ENCODE measurements at places on chromosomes 5 and 9.

GRCh38 chr9:123861756-123862120 lies 68.2 kb downstream of the DENND1A start:
- no peak for DNase-seq

DNA sequence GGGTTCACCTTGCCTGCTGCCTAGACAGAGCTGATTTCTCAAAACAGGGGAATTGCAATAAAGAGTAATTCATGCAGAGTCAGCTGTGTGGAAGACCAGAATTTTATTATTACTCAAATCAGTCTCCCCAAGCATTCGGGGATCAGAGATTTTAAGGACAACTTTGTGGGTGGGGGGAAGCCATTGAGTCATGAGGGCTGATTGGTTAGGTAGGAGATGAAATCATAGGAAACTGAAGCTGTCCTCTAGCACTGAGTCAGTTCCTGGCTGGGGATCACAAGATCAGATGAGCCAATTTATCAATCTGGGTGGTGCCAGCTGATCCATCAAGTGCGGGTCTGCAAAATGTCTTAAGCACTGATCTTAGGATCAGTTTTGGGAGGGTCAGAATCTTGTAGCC lies 159.1 kb upstream of the MAP1B start:
- no peak for DNase-seq

DNA sequence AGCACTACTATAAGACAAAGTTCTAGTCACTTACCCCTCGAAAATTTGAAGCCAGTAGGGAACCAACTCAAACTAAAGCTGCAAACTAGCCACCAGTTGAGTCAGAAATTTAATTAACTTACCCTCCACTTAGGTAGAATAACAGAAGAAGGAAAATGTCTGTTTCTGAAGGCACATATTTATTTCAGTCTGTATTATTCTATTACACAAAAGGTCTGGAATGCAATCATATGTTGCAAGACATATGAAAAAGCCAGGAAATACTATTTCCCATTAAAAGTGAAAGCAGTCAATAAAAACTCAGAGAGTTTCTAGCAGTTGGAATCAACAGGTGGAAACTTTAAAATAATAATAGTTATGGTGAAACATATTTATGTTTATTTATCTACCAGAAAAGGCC lies 79.2 kb upstream of the SLCO4C1 start:
- DNase-seq: no peak

DNA sequence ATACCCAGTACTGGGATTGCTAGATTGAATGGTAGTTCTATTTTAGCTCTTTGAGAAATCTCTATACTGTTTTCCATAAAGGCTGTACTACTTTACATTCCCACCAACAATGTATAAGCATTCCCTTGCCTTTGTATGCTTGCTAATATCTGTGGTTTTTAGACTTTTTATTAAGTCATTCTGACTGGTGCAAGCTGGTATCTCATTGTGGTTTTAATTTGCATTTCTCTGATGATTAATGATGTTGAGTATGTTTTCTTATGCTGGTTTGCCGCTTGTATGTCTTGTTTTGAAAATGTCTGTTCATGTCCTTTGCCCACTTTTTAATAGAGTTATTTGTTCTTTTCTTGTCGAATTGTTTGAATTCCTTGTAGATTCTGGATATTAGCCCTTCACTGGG lies 512.7 kb upstream of the PAPPA start:
- DNase-seq: no peak

- DNase-seq: no peak
Measured at GRCh38 chr5:179124853-179125788, 64.9 kb downstream of the ZNF354C start.

DNA sequence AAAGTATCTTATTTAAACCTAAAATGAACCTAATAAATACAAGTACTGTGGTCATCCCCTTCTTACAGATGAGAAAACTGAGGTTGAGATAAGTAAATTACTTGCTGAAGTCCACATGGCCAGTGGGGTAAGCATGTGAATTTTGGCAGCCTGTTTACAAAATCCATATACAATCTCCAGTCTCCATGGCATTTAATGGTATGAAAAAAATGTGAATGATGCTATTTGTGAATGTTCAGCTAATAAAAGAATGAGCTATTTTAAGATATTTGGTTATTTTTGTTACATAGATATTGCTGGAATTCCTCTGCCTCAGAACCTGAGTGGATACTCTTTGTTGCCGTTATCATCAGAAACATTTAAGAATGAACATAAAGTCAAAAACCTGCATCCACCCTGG lies 19.3 kb upstream of the GPR150 start:
- DNase-seq: peak; percentile 10

DNA sequence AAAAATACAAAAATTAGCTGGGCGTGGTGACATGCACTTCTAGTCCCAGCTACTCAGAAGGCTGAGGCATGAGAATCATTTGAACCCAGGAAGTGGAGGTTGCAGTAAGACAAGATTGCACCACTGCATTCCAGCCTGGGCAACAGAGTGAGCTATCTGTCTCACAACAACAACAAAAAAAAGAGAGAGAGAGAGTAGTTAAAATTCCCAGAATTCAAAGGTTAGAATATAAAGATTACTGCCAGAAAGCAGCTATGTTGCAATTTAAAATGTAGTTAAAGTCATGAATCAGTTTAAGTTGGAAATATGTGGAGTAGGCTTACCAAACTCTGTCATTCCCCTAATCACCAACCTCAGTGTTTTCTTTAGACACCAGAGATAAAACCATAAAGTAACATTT lies 58.7 kb upstream of the SUSD1 start:
- DNase-seq: peak; percentile 60

DNA sequence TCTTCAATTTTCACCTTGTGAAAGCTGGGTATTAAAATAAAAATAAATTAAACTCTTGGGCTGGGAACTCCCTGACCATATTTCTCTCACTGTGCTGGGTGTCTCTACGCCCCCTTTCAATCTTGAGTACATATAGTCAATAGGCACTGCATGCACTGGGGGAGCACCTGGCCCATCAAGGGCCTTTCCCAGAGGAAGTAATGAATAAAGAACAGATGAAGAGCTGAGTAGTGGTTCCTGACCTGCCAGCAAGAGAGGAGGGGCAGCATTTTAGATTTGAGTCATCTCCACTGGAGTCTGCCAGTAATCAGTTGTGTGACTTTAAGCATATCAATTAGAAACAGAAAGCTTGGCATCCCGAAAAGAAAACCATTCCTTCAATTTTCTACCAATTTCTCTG lies 6.2 kb downstream of the MAPKAP1 start:
- peak; percentile 24 for DNase-seq

DNA sequence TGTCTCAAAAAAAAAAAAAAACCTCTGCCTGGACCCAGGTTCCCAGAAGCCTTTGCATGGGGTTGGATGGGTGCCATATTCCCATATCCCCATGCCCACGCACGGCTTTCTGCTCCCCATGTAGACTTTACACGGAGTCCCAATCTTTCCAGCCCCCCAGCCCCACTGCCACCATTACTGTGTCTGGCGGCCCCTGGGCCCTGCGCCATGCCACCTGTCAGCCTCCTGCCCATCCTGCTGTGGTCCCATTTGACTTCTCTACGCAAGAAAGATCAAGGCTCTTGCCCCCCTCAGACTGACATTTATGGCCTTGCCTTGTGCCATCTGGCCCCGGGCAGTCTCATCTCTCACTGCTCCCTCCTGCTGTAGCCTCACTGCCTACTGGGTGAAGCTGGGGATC lies 6.5 kb upstream of the AK1 start:
- DNase-seq: no peak

GRCh38 chr5:29304545-29304944 lies 1888.9 kb upstream of the CDH6 start:
- DNase-seq: no peak

- DNase-seq: no peak
Measured at GRCh38 chr5:141717043-141717442, 35.0 kb upstream of the ARAP3 start.

- peak; percentile 95 for DNase-seq
Measured at GRCh38 chr9:98488571-98489312, 220.0 kb downstream of the GABBR2 start.

DNA sequence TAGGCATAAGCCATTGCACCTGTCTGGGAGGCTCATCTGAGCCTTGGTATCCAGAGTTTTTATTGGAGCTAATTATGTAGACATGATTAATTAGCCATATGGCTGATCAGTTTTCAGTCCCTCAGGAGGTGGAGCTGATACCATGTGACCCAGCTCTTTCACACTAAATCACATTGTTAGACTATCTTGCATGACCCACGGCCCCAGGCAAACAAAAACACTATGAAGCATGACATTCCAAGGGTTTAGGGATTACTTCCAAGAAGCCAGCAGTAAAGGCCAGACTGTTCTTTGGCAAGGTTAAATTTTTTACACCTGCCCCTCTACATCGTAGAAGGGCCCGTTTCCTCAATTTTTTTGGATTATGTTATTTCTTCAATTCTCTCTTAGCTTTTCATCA lies 5.0 kb upstream of the C5orf24 start:
- DNase-seq: no peak

DNA sequence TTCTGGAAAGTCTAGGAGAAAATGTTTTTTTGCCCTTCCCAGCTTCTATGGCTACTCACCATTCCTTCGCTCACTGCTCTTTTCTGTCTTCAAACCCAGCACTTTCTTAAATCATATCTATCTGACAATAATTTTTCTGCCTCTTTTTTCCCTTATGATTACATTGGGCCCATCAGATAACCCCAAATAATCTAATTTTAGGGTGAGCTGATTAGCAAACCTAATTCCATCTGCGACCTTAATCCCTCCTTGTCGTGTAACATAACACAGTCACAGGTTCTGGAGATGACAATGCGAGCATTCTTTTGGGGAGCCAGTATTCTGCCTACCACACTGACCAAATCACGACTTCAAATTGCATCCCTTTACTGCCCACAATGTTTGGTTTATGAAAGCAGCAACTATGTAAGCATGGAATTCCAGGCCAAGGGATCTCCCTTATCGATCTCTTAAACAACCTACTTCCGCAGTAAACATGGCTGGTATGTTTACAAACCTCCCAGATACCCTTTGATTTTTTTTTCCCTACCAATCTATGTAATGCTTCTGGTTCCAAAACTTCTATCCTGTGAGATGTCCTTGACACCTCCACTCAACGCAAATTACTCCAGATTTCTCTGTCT lies 2122.2 kb downstream of the MAT2B start:
- DNase-seq: no peak

Measured in AG08395 (cell line).